ENCODE measurements at places on chromosomes 1 and 21.

DNA sequence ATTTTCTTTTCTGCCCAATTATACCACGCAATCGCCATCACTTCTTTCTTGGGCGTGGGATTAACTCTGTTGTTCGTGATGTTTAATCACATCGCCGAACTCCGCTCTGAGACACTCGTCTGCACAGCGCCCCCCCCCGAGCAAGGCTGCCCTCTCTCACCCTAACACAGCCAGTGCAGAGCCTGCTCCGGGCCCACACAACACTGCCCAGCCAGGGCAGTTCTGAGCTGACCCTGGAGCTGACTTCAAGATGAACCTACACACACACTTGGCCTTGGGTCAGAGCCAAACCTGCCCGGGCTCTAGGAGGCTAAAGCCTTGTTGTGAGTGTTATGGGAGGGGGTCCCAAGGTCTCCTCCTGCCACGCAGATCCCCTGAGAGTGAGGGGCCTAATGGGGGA lies 64.6 kb upstream of the LRP8 start:
- H3K27ac ChIP-seq, result no peak overlapping the region
- DNase-seq, result no peak

GRCh38 chr21:43696214-43696613 lies 22.7 kb upstream of the PDXK start:
- no peaks in the 10 kb centered on the region for H3K27me3 ChIP-seq
- no peak overlapping the region for H3K4me3 ChIP-seq
- no peak for DNase-seq
- no peak overlapping the region for H3K27ac ChIP-seq
- H3K4me1 ChIP-seq, result no peaks in the 10 kb centered on the region
- H3K36me3 ChIP-seq, result no peaks in the 10 kb centered on the region

GRCh38 chr1:184242507-184242943 lies 144.3 kb upstream of the C1orf21 start:
- DNase-seq, result no peak
- H3K27ac ChIP-seq, result no peak overlapping the region
- H3K36me3 ChIP-seq, result no peaks in the 10 kb centered on the region
- H3K27me3 ChIP-seq, result no peaks in the 10 kb centered on the region

GRCh38 chr1:186633116-186633515 lies 47.1 kb downstream of the PTGS2 start:
- no peak overlapping the region for H3K4me3 ChIP-seq
- no peaks in the 10 kb centered on the region for H3K36me3 ChIP-seq
- DNase-seq, result no peak
- no peaks in the 10 kb centered on the region for H3K4me1 ChIP-seq
- no peak overlapping the region for H3K27ac ChIP-seq
